ENCODE measurements at places on chromosomes 16 and 17.

- no peak for DNase-seq
Measured at GRCh38 chr17:48541036-48541576, 3.8 kb downstream of the HOXB2 start.

GRCh38 chr16:85687651-85688471 is 893 bp downstream of the GINS2 start:
- no peak for DNase-seq

GRCh38 chr17:57142925-57143324 is 57.9 kb downstream of the AKAP1 start:
- DNase-seq = no peak

GRCh38 chr16:79099716-79100115 is 500.8 kb downstream of the MAF start:
- no peak for DNase-seq

DNA sequence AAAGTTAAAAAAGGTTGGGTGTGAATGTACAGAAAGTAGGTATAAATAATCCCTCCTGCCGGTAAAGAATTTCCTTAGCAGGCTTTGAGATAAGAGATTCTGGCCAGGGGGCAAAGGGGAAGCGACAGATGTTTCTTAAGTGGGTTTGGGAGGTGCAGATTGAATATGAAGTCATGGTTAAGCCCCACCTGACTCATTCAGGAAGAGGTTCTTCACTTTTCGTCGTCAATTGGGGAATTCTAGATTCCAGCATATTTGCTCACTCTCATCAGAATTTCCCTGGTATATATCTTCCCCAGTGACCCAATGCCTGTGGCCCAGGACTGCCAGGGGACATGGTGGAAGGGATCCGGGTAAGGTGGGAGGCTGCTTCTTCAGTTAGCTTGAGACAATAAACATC is 127.8 kb downstream of the CPPED1 start:
- DNase-seq = no peak
